ENCODE measurements at places on chromosomes 5 and 9.

GRCh38 chr9:33101104-33101951 is 24.9 kb upstream of the SMU1 start:
- peak; percentile 76 for DNase-seq

DNA sequence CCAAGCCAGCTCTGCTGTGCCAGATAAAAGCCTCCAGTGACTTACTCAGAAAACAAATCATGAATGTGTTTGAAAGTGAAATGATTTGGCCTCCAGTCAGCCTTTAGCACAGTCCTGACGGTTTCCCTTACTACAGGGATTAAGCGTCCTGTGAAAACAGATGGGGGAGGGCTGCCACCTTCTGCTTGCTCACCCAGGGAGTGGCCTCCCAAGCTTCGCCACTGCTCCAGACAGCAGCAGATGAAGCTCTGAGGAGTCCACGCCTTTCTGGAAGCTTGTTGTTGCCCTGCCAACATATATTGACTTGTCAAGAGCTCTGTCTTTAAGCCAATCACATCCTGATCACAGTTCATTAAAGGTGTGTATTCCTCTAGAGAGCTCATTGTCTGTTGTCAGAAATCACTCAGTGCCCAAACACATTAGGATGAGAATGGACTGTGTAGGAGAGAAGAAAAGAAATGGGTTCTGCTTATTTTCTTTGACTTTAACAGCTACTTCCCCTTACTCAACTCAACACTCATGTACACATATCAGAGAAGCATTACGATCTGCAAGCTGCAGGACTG is 4.9 kb upstream of the FYB1 start:
- DNase-seq, result peak; percentile 96

DNA sequence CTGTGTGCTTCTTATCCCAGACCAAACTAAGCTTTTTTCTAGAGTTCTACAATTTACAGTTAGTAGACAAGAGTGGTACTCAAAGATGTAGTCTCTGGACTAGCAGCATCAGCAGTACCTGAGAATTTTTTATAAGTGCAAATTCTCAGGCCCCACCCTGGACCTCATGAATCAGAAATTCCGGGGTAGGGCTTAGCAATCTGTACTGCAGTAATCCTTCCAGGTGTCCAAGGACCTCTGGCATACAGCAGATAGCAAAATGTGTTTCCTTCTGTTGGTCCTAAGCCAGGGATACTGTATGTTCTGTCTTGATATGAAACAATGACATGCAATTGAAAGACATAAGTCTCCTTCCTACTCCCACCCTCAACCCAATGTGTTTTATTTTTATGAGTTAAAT is 194.3 kb downstream of the MSX2 start:
- DNase-seq, result no peak

- DNase-seq, result no peak
Observed at GRCh38 chr9:112485574-112485973, 1.1 kb upstream of the KIAA1958 start.

DNA sequence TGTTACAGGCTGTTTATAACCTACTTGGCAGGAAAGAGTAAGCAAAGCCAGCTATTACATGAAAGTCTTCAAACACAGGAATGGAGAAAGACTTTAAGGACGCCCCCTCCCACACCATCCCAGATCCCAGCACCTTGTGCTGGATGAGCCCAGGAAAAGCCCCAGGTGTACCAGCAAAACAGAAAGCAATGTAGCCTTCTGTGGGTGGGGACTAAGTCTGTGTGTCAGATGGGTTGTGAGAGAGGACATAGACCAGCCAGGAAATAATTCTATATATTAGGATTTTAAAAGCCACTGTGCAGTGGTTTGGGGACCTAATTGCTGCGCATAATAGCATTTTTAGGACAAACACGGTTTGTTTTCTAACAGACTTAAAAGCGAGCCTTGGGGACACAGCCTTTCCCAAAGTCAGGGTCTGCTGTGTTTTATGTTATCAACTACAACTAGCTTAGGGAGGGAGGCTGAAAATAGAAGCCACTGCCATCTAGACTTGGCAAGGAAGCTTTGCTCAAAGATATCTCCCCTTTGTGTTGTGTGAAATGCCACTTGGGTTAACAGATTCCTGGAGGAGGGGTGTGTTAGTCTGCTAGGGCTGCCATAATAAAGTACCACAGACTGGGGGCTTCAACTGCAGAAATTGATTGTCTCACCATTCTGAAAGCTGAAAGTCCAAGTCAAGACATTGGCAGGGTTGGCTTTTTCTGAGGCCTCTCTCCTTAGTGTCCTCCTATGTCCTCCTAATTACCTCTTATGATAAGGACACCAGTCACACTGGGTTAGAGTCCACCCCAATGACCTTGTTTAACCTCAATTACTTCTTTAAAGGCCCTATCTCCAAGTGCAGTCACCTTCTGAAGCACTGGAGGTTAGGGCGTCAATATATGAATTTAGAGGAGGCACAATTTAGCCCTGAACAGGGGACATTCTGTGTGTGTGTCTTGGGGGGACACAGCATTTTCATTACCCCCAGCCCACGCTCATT is 17.2 kb upstream of the UBE2QL1 start:
- no peak for DNase-seq

DNA sequence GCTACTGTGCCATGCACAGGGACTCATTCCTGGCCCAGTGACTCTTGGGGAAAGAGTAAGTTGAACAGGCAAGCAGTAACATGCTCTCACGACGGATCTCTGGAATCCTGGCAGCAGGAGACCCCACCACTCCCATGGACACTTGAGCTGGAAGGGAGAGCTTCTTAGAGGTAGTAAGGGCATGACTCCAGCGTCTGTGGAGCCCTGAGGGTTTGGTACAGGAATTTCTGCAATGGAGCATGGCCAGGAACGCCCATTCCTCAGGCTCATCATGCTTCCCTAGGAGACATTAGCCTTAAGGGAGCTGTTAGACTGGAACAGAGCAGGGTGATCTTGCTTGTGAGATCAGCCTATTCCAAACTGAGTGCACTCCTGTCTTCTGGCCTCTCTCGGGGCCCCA is 212.9 kb downstream of the MAT2B start:
- peak; percentile 25 for DNase-seq

- DNase-seq, result no peak
Observed at GRCh38 chr9:136531904-136532798, 13.7 kb downstream of the NOTCH1 start.

GRCh38 chr5:137248527-137248926 is 250.6 kb downstream of the SPOCK1 start:
- DNase-seq, result peak; percentile 40

DNA sequence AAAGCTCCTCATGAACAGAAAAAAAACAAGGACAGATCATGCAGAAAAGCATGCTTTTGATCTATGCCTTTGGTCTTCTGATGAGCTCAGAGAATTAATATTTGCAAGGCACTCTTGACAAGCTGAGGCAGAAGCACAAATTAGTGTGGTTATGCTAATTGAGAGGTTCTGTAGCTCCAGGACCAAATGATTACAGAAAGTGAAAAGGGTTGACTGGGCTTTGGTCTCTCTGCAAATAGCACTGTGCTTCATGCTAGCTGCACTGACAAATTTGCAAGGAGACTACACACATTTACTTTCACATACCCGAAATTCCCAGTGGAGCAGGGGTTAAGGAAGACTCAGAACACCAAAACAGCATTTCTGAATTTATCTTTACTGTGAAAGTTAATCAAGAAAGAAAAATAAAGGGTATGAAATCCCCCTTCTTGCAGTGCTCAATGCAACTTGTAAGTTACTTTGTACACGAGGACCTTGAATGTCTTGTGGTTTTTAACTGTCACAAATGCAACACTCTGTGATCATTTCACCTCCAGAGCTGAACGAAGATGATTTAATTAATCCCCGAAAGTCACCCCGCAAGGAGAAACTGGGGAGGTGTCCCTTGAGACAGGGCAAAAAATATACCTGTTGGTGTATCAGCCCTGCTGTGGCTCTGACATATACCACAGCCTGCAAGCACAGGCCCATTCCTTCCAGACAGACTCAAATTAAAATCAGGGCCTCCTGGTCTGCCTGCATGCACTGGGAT is 11.9 kb downstream of the RAPGEF1 start:
- DNase-seq, result peak; percentile 87

GRCh38 chr5:171600741-171601265 is 181.4 kb downstream of the FGF18 start:
- no peak for DNase-seq

DNA sequence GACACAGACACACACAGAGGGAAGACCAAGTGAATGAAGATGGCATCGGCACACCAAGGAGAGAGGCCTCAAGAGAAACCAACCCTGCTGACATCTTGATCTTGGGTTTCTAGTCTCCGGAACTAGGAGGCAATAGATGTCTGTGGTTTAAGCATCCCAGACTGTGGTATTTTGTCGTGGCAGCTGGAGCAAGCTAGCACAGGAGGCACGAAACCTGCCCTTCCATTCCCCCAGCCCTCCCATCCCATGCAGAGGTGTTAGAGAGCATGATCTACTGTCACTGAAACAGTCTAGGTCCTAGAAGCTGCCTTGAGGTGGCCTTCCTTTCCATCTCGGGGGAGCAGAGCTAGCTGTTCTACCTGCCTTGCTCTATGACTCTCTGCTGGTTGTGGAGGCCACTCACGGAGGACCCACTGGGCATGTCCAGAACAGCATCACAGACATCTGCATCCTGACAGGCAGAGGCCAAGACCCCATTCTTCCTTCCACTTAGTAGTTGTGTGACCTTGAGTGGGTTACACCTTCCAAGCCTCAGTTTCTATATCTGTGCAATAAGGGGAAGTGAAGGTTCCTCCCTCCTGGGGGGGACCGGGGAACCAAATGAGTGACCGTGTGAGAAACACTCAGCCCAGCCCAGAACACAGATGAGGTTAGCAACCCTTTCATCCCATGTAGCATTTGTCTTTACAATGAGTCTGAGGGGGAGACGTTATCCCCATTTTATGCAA is 134.3 kb upstream of the BOD1 start:
- no peak for DNase-seq

- no peak for DNase-seq
Observed at GRCh38 chr5:180041301-180042274, 30.0 kb downstream of the RNF130 start.

DNA sequence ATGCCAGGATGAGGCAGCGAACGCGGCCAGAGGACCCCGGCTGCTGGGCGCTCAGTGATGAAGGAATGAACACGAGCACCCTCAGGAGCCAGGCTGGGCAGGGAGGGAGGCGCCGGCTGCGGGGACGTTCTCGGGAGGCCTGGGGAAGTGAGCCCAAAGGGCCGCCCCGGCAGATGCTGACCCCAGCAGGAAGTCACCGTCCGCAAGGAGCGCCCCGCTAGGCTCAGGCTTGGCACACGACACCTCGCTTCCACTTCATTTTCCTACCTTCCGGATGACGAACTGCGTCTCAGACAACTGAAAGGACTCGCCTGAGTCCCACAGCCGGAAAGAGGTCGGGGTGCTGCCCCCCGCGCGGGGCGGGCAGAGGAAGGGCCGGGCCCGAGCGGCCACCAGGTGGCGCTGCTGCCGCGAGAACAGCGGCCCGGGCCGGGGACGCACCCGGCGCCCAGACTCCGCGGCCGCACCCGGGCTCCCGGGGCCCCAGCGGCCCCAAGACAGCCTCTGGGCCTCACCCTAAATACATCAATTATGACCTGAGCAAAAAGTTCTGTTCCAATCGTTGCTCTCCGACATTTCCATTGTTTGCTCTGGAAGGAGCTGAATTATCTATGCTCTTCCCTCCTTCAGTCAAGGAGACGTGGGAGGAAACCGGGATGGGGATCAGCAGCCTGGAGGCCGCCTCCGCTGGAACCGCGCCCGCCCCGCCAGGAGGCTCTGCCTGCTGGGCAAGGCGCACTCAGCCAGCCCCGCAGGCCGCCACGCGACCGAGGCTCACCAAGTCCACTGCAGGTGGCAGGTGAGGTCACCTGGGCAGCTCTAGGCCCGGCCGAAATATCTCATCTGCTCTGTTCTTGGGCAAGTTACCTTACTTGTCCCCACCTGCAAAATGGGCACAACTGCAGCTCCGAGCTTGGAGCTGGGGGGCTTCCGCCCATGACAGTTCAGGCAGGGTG is 107.0 kb downstream of the ZNF354C start:
- DNase-seq, result no peak

DNA sequence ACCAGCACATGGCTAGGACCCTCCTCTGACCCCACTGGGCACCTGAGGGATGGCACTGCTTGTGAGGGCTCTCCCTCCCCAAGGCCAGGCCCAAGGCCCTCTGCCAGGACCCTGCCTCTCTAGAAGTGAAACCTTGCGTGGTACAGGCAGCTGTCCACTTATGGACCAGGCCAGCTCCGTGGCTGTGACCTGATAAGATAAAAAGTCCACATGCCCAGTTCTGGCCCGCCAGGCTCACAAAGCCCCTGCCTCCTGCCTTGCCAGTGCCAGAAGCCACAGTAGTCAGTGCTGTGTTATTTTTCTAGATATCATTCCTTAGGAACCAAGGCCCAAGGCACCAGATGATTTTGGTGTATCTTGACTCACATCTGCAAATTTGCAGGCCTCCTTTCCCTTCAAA is 14.0 kb upstream of the SPATA31E1 start:
- DNase-seq, result no peak

GRCh38 chr5:145975361-145976066 is 39.1 kb downstream of the SH3RF2 start:
- DNase-seq, result peak; percentile 95

GRCh38 chr5:1405539-1406530 is 39.4 kb downstream of the SLC6A3 start:
- DNase-seq, result no peak

GRCh38 chr5:134088994-134089560 is 25.4 kb upstream of the TCF7 start:
- DNase-seq, result no peak

DNA sequence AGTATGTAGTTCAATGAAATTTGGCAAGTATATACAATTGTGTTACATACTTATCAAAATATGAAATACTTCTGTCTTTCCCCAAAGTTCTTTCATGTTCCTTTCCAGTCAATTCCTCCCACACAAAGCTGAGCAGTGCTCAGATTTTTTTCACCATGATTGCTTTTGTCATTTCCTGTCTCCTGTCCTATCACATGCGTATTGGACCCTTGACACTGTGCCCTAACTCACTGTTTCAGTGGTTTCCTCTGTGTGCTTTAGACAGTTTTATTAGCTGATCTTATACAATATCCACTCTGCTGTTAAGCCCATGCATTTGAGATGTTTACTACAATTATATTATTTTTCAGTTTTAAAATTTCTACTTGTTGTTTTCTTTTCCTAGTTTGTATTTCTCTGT is 463.6 kb upstream of the MEF2C start:
- DNase-seq, result no peak

- DNase-seq, result no peak
Observed at GRCh38 chr5:171882118-171882517, 96.5 kb downstream of the SMIM23 start.

DNA sequence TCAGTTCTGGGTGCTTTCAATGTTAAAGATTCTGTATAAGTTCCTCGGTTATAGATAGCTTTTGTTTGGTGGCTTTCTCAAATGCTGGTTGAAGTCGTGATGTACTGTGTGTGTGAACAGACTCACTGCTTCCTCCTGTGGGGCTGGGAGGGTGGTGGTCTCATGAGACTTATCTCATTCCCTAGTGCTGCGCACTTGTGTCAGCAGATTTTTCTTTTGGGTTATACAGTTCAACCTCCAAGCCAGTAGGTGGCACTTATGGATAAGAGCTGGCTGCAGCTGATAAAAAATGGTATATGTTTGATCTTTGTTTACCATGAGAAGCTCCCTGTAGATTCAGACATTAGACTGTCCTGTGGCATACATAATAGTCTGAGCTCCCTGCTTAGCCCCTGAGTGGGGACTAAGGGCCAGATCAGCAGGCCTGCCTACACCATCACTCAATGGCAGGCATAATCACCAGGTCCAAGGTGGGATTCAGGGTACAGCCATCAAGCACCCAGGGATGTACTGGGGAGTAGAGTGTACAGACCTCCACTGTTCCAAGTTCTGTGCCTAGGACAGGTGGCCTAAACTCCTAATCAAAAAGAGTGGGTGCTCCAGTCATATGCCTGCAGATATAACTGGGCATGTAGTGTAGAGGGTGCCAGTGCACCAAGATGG is 174.2 kb downstream of the OXCT1 start:
- DNase-seq, result no peak
